ENCODE measurements at places on chromosomes 4 and X. TPM values are rescaled to one million over a fixed set of nuclear protein-coding genes. Genes with fewer than 3 reads are reported as not detected.

The FGF2 gene
- total RNA-seq, result 0.25 TPM

The GLRB gene
- total RNA-seq, result not detected

The NPNT gene
- not detected for total RNA-seq

The PNMA5 gene
- 0.33 TPM for total RNA-seq

The RRAGB gene
- 7.5 TPM for total RNA-seq

The TRIM61 gene
- 1.1 TPM for total RNA-seq

The TMEM47 gene
- not detected for total RNA-seq

The TMPRSS11B gene
- total RNA-seq, result not detected

The SPANXA1 gene
- total RNA-seq, result not detected

The TMEM271 gene
- total RNA-seq, result not detected

The ZNF185 gene
- total RNA-seq, result 0.88 TPM

The TCEAL6 gene
- not detected for total RNA-seq

The GUCY2F gene
- not detected for total RNA-seq

The MAGEA11 gene
- not detected for total RNA-seq

The F11 gene
- not detected for total RNA-seq

The ADH4 gene
- not detected for total RNA-seq

The MAGEB10 gene
- not detected for total RNA-seq

The C4orf51 gene
- not detected for total RNA-seq

The GAGE1 gene
- not detected for total RNA-seq

The RRH gene
- total RNA-seq, result not detected

The FOXR2 gene
- total RNA-seq, result not detected

The TMPRSS11F gene
- not detected for total RNA-seq

The PPID gene
- total RNA-seq, result 46.2 TPM

The PLK4 gene
- 45.7 TPM for total RNA-seq

The NHSL2 gene
- 8.7 TPM for total RNA-seq

The COX7B2 gene
- not detected for total RNA-seq

The CCDC160 gene
- not detected for total RNA-seq

The AADAT gene
- not detected for total RNA-seq

The SMIM10 gene
- total RNA-seq, result 0.35 TPM

The BGN gene
- total RNA-seq, result not detected

The DMRTC1B gene
- total RNA-seq, result not detected

The GPRIN3 gene
- 106 TPM for total RNA-seq

The USP26 gene
- total RNA-seq, result not detected

The RHOXF1 gene
- not detected for total RNA-seq

The PPEF2 gene
- total RNA-seq, result not detected

The COQ2 gene
- total RNA-seq, result 20.7 TPM

The SEC31A gene
- 102 TPM for total RNA-seq

The EDA2R gene
- total RNA-seq, result 2.8 TPM

The TECRL gene
- not detected for total RNA-seq

The CT45A3 gene
- not detected for total RNA-seq

The NPY2R gene
- total RNA-seq, result not detected

The SGCB gene
- total RNA-seq, result 15.6 TPM

The RBM46 gene
- total RNA-seq, result not detected

The UGT2A2 gene
- not detected for total RNA-seq

The CCSER1 gene
- total RNA-seq, result 0.50 TPM

The TCEAL2 gene
- not detected for total RNA-seq
